Glomerular endothelial cell (primary cell): ENCODE measurements at places on chromosomes 4 and X. TPM values are rescaled to one million over a fixed set of nuclear protein-coding genes. Genes with fewer than 3 reads are reported as not detected.

- DNase-seq: no peak
Measured at GRCh38 chr4:157052429-157053040, 23.4 kb upstream of the GLRB start.

GRCh38 chrX:18885328-18886004 lies 98.4 kb downstream of the PHKA2 start:
- no peak for DNase-seq

DNA sequence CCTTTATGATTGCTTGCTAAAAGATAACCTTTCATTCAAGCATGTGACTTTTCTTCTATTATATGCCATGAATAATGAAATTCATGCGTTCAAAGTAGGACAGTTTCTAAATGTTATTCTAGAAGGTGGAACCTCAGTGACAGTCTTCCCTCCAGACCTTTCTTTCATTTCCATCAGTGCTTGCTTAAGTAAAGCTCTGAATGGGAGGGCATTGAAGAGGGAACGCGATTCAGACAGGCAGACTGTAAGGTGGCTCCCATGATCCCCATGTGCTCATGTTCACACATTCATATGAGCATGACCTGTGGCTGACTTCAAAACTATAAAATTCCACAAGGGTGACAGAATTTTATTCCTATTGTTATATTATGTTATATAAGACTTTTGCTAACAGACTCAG lies 1367.3 kb upstream of the IGFBP7 start:
- no peak for DNase-seq

GRCh38 chr4:103774326-103774825 lies 54.6 kb upstream of the TACR3 start:
- DNase-seq: no peak

GRCh38 chr4:120491481-120491880 lies 424.8 kb upstream of the MAD2L1 start:
- DNase-seq: no peak

DNA sequence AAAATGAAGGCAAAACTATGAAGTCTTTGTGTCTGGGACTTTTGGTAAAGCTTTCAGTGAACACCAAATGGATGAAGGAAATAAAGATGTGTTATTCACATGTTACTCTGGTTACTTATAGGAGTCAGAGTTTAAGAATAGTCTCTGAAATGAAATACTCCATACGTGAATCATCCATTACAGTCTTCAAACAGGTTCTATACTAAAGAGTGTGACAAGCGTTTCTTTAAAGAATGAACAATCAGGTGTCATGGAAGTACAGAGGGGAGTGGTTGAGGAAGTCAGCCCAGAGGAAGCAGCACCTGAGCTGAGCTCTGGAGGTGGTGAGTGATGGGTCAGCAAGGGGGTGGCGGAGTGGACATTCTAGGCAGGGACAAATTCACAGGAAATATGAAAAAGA lies 41.8 kb upstream of the SORBS2 start:
- no peak for DNase-seq

- no peak for DNase-seq
Measured at GRCh38 chr4:53620956-53621355, 29.7 kb upstream of the LNX1 start.

GRCh38 chr4:21181716-21182115 lies 481.5 kb downstream of the PACRGL start:
- no peak for DNase-seq

DNA sequence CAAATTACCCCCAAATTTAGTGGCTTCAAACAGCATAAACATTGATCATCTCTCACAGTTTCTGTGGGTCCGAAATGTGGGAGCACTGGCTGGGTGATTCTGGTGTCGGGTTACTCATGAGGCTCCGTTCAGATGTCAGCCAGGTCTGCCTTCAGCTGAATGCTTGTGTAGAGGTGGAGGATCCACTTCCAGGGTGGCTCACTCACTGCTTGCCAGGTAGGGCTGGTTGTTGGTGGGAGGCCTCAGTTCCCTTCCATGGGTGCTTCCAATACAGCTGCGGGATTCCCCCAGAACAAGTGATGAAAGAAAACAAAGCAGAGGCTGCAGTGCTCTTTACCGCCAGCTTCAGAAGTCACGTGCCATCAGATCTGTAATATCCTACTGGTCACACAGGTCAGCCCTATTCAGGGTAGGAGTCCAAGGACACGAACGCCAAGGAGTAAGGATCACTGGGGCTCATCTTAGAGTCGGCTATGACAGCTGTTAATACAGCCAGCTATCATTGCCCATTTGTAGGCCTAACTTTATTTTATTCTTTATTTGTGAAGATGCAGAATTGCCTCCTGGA lies 1.1 kb upstream of the SMIM43 start:
- no peak for DNase-seq

GRCh38 chrX:71532753-71533425 lies at the start of gene OGT:
TSS of gene OGT (plus strand) at chrX:71533104. CDS start at chrX:71533300, 196 bp downstream.
- DNase-seq: peak; percentile 80

DNA sequence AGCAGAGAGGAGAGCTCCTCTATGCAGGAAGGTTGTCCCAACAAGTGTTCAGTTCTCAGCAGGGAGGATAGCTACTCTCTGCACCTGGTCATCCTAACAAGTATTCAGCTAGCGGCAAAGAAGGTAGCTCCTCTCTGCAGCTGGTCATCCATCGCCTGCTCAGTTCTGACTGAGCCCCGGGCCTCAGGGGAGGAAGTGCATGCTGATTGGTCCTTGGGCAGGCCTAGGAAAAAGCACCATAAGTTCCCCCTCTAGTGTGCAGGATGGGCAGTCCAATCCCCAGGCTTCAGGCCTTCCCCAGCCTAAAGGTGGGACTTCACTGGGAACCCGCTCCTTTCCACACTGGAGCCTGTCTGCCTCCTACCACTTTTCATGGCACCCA lies 4.4 kb upstream of the FBXW7 start:
- no peak for DNase-seq

DNA sequence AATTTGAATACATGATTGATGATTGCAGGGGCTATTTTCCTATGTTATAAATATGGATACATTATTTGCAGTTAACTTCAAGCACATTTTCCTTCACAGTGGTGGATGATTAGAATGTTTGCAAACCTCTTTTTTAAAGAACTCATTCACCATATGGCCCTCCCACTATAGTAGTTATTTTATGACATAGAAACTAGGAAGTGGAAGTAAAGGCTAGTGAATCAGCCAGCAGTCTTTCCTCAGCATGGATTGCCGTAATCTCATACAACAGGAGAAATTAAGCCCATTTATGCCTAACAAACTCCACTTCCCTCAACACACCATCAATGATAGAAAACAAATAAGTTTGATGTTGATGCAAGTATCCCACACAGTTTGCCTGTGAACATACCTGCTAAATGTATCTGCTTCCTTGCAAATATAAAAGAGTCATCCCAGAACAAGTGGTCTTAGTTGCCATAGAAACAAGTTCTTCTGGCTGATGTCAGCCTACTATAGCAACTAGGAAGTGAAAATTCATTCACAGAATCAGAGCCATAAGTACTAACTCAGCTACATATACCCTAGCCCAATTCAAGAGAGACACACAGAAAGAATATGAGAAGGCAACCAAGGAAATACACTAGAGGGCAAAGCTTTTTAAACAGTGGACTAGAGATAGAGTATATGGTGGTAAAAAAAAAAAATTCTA lies 100.9 kb upstream of the RADX start:
- DNase-seq: no peak

The MAOB gene
- total RNA-seq: 0.12 and 0.19 TPM in 2 replicates

The NSG1 gene
- total RNA-seq: 4.1 TPM in 1 of 2 replicates, not detected in the other

The MPP1 gene
- total RNA-seq: 32.9 and 39.2 TPM in 2 replicates

The KIF4A gene
- 4.5 and 6.3 TPM in 2 replicates for total RNA-seq

The PNMA6F gene
- total RNA-seq: not detected in 2 replicates

The CT45A5 gene
- total RNA-seq: not detected in 2 replicates

The PF4V1 gene
- not detected in 2 replicates for total RNA-seq

The CYSLTR1 gene
- total RNA-seq: 0.19 and 0.64 TPM in 2 replicates
